Activated CD8-positive, alpha-beta memory T cell treated with anti-CD3 and anti-CD28 coated beads for 24 hours (primary cell): ENCODE measurements at places on chromosomes 3 and 15.

GRCh38 chr15:50259276-50259675 is 6.2 kb downstream of the HDC start:
- DNase-seq, result no peak

DNA sequence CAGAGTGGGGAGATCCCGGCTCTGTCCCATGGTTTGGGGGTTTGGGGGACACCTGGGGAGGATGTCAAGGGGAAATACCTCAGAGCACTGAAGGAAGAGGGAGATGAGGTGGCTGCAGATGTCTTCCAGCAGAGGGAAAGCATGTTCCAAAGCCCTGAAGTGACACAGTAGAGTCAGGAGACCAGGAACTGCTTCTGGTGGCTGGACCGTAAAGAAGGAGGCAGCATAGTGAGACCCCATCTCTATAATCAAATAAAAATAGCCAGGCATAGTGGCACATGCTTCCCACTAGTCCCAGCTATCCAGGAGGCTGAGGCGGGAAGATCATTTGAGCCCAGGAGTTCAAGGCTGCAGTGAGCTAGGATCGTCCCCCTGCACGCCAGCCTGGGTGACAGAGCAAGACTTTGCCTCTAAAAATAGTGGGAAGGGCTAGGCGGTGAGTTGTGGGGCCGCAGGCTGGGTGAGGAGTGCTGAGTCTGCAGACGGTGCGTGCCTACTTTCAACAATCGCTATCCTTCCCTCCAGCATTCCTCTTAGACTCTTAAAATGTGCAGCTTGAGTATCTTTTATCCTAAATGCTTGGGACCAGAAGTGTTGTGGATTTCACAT is 26.2 kb downstream of the HES1 start:
- DNase-seq, result no peak

- peak; percentile 92 for DNase-seq
Observed at GRCh38 chr15:90902840-90903732, at the start of gene MAN2A2. MAN2A2 (plus strand) TSS chr15:90903302; CDS start chr15:90904208, 906 bp downstream.

DNA sequence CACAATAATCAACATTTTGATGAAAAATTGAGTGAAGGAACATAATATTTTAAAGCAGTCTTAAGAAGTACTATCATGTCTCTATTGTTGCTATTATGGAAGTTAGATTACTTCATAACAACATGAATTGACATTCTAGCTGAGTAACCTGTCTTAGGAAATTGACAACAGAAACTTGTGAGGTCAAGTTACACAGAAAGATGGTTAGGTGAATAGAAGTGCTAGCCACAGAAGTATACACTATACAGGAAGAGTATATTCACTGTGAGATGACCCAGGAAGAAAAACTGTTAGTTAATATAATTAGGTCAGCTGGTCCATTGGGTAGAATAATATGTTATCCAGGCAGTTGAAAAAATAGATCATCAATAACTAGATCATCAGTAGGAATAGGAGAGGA is 31.2 kb downstream of the MLF1 start:
- no peak for DNase-seq

GRCh38 chr15:63601026-63601703 is 4.0 kb downstream of the FBXL22 start:
- peak; percentile 84 for DNase-seq

- DNase-seq, result no peak
Observed at GRCh38 chr15:89375093-89376005, 40.7 kb upstream of the POLG start.

DNA sequence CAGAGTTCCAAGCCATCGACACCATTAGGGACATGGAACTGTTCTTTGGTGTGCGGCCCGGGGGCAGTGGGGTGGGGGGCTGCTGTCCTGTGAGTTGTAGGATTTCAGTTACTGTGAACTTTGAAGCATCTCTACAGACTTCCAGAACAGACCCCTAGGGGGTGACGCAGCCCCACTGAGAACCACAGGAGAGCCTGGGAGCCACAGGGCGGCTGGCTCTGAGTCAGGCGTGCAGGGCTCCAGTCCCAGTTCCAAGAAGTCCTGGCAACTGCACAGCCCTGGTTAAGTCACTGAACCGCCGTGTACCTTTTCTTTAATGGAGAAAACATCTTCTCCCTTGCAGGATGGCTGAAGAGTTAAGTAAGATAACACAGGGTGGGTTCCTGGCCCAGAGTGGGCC is 23.5 kb upstream of the LRTM1 start:
- DNase-seq, result no peak

GRCh38 chr3:104286645-104287044 is 1080.1 kb upstream of the ALCAM start:
- no peak for DNase-seq

DNA sequence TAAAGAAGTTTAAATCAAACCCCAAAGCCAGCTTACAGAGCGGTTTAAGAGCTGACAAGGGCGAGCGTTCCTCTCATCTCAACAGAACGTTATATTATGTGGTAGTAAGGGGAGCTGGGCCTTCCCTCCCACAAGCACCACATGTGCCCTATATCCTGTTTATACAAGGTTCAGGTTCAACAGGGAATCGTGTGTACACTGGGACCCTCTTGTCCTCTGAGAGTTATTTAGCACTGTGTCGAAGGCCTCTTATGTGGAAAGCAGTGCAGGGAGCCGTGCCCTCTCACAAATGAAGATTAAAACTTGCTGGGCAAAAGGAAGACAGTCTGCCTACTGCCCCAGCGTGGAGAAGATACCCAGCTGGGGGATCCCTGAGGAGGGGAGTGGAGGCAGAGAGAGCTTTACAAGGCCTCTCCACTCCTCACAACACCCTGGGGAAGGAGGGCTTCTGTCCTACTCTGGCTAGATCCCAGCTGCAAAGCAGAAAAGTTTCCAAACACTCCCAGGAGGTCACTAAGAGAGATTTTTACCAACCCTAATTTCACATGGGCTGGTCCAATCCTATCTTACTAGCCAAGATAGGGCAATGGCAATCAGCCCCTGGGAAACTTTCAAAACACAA is 2.9 kb downstream of the TLE3 start:
- no peak for DNase-seq

DNA sequence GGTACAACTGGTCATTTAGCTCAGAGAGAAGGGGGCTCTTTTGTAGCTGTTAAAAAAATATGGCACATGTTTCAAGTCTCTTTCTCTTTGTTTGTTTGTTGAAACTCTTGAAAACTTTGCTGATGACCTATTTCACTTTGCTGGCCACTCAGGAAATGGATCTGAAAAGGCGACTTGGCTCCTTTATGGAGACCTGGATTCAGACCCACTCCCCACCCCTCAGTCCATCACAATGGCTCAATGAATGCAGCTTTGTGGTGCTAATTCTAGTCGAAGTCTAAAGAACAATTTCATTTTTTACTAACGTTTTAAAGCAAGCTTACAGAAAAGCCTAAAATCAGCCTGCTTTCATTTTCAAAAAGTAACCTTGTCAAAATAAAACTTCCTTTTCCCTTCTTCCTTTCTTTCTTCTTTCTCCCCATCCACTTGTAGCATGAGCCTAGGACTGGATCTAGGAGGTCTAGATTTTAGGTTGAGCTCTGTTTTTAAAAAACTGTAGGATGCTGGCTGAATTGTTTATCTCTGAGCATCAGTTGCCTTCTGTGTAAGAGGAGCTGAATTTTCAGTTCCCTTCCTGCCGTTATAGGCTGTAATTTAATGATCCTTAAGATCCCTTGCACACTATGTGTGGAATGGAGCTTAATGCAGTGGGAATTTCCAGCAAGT is 165.5 kb upstream of the FEZF2 start:
- DNase-seq, result no peak

GRCh38 chr15:62416526-62416925 is 251.4 kb upstream of the C2CD4B start:
- DNase-seq, result no peak

- no peak for DNase-seq
Observed at GRCh38 chr3:159785273-159785708, 203.3 kb upstream of the IL12A start.

GRCh38 chr3:194587438-194587931 is 45.7 kb downstream of the TMEM44 start:
- no peak for DNase-seq

GRCh38 chr3:128201158-128201755 is 48.0 kb downstream of the EEFSEC start:
- no peak for DNase-seq

DNA sequence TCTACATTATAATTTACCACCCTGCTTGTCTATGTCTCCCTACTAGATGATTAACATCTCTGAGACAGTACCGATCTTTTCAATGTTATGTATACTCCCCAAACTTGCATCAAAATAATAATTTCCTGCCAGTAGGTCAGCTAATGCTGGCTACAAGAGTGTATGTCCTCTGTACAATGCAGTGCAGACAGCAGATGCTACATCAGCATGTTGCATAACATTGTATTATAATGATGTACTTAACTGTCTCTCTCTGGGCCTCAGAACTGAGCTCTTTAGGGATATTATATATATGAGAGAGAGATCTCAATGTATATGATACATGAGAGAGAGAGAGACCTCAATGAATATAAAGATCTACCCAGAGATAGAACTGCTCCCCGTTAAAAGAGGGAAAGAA is 456.6 kb downstream of the SHQ1 start:
- DNase-seq, result no peak

DNA sequence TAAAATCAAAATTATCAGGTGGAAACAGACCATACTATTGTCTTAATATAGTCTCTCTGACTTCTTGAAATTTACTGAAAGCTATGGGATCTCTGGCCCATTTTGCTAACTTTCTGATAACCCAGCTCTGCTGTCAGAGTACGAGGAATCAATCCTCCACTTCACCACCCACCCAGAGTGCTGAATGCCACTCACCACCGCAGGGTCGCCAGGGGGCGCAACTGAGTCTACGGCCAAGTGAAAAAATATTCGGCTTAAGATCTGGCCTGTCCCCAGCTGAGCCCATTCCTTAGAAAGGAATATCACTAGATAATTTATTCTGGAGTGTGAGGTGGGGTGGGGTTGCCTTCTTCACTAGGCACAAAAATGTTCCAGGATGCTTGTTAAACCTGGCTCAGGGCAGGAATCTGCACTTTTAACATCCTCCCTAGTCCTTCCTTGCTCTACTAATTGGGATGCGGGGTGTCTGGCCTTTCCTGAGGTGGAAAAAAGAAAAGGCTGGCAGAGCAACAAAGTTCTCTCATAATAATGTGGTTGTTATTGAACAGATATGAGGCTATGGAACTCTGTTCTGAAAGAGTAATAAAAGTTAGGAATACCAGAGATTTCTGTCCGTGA is 520.6 kb downstream of the MFSD1 start:
- DNase-seq, result no peak

DNA sequence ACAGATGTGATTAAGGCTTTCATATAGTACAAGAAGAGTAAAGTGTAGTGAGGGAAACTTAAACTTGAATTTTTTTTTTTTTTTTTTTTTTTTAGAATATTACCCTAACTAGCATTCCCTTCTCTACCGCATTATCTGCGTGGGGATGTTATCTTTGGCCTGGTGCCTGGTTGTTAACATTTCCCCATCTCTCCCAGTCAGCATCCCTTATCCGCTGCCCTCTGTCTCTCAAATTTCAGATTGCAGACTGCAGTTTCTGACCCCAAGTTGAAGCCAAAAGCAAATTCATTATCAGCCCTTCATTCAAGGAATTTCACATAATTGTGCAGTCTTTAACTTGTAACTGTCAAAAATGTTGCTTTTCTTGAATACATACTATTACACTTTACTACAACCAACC is 353.0 kb downstream of the PLOD2 start:
- no peak for DNase-seq

- DNase-seq, result no peak
Observed at GRCh38 chr3:185207931-185208746, 45.7 kb downstream of the EHHADH start.

DNA sequence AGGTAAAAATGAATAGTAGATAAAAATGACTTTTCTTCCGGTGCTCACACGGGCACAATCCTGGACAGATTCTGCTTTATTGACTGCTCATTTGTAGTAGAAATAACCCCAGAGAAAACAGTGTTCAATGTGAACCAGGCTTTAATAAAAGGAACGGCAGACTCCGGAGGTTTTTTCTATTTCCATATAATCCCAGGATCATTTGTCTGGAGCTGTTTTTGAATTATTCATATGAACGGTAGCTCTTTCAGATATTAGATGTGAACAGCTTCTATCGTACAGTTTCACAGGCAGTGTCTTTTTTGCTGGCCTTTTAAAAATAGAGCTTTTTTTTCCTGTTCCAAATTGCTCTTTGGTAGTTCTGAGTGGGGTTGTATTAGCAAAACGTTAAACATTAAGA is 347.3 kb downstream of the MFSD1 start:
- DNase-seq, result no peak

DNA sequence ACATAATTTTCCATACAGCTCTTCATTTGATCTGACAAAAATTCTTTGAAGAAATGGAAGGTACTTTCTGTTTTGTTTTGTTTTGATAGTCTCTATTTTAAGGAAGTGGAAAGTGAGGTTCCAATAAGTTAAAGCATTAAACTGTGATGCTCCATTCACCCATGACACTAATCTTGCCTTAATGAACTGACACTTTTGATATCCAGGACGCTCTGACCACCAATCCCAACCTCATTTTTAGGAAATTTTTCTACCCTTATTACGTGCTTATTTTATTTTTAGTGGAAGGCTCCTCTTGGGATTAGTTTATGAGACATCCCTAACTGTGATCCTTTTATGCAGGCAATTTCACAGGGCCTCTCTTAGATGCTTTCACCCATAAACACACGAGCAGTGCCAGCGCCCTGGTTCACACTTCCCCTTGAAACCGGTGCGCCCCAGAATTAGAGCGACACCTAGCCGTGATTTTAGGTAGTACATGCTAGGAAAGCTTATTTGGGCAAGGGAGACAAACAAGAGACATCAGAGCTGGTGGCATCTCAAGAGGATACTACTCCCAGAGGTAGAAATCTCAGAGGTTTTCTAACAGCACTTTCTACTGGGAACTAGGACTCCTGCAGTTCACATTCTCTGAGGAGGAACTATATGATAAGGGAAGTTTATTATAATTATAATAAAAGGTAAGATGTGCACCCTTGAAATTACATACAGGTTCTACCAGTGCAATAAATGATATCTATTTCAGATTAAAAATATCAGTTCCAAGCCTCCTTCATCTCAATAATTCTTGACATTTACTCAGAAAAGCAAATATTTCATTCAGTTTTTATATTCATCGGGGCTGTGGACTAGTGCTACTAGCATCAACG is 173.9 kb downstream of the SLC9A9 start:
- peak; percentile 85 for DNase-seq

DNA sequence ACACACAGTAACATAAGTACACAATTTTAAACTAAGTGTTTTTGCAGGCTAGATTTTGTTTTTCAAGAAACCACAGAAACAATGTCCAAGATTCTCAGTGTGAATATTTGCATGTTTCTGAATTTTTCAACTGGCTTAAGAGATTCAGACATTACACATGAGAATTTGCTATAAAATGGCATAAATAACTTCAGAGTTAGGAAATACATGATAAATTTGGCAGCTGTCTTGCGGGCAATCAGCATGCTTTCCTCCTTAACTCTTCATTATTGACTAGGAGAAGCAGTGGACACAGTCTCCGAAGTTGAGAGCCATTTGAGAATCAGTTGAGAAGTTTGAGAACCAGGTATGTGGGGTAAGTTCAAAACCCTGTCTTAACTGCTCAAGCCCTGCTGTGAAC is 625.6 kb upstream of the SGO1 start:
- no peak for DNase-seq

DNA sequence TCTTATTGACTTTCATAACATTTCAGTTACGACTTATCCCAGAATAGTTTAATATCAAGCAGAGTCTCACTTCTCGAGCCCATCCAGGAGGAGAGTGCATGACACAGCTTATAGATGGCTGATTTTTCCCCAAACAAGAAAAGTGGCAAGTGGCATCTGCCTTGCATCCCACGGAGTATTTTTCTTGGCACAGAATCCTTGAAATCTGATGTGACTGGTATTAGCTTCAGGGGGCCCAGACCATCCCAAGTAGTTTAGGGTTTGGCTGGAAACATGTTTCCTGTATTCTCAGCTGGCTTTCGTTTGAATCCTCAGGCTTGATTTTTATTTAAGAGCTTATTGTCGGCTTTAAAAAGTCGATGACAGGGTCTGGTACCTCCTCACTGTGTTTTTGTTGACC is 20.7 kb upstream of the FBXL22 start:
- no peak for DNase-seq
